ENCODE measurements at places on chromosomes 2 and 18. TPM values are rescaled to one million over a fixed set of nuclear protein-coding genes. Genes with fewer than 3 reads are reported as not detected.

The MAP2 gene
- total RNA-seq = not detected

The CNTNAP5 gene
- total RNA-seq = not detected

The REG3A gene
- total RNA-seq = not detected

The ARHGAP25 gene
- 71.6 TPM for total RNA-seq

The TMEM17 gene
- 0.15 TPM for total RNA-seq

The MAIP1 gene
- 24.7 TPM for total RNA-seq

The EFR3B gene
- 0.22 TPM for total RNA-seq

The RDH14 gene
- 12.4 TPM for total RNA-seq

The C2orf80 gene
- total RNA-seq = not detected

Measured in activated T-helper 1 cell treated with anti-CD3 and anti-CD28 coated beads, Interleukin-12 subunit alpha, Interleukin-12 subunit beta, Interleukin-2, Interleukin-4 antibody, amounts not matched to agents 30 ng/mL and 10 ng/mL and 1 ng/mL, durations not matched to agents 14 hours and 24 hours and 36 hours (primary cell).